ENCODE measurements at places on chromosomes 6 and 20.

GRCh38 chr6:165872311-165872710, 209.3 kb upstream of the PDE10A start:
- no peak for DNase-seq

DNA sequence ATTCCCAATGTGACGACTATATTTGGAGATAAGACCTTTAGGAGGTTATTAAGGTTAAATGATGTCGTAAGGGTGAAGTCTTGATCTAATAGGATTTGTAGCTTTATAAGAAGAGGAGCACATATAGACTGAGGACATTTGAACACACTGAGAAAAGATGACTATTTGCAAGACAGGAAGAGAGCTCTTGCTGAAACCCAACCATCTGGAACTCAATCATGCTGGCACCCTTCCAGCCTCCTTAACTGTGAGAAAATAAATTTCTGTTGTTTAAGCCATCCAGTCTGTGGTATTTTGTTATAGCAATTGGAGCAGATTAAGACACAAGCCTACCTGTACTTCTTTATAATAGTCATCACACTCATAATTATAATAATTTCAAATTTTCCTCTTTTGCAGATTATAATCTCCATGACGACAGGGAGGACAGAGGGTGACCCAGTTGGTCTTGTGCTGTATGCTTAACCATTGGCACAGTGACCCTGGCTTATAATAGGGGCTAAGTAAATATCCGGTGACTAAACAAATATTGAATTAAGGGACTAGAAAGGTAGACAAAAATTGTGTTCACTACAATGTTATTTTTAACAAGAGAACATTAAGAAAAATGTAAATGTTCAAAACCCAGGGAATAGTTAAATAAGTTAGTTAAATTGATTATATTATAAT, 206.4 kb upstream of the HDDC2 start:
- peak; percentile 55 for DNase-seq

- no peak for DNase-seq
Observed at GRCh38 chr6:38191418-38191817, 371.9 kb downstream of the ZFAND3 start.

DNA sequence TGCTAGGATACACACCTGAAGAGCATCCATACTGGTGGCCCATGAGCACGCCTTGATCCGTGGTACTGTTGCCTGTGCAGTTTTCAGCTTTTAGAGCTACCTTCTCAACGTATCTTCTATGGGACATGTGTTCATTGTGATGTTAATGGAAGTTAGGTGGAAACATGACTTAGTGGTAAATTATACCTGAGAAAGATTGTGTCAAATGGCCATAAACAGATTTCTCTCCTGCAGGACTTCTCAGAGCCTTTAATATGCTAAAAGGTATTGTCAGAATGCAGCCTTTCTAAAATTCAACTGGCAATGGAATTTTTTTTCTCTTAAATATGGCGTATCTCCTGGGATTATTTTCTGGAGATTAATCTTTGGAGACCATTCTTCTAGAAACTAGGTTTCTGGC, 148.5 kb downstream of the CDC5L start:
- DNase-seq = no peak

- DNase-seq = peak; percentile 30
Observed at GRCh38 chr6:85866370-85866730, 223.7 kb upstream of the SYNCRIP start.

DNA sequence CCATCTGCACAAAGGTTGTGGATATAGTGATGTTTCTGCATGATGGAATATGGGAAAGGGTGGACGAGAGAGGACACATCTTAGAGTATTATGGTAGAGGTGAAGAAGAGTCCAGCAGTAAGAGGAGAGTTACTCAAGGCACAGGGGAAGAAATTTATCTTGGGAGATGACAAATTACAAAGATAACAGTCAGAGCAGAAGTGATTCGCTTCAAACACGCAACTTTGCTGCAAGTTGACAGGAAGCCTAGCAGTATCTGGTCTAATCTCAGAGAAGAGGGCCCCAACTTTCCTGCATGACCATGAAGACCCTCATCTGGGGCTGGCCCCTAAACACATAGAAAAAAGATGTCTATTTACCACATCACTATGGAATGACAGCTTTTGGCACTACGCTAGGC, 1.2 kb upstream of the CALHM6 start:
- no peak for DNase-seq

DNA sequence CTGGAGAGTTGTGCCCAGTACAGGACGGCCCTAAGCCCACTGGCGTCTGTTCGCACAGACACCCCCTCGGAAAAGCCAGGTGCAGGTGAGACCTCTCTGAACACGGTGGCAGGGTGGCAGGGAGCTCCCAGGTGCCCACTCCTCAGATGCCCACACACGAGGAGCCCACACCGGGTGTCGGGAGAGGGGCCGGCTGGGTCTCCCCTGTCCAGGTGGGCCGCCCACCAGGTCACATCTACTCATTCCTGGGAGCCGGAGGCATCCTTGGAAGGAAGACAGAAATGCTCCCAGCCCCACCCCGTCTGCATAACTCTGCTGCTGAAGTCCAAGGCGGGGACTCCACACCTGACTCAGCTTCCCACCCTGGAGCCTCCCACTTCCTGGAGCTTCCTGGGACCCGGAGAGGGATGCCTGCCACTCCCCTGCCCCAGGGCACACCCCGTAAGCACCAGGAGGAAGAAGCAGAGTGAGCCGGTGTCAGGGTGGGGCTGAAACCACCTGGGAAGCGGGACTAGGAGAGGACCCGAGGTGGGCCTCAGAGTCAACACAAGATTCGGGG, 2.5 kb downstream of the SRMS start:
- no peak for DNase-seq

DNA sequence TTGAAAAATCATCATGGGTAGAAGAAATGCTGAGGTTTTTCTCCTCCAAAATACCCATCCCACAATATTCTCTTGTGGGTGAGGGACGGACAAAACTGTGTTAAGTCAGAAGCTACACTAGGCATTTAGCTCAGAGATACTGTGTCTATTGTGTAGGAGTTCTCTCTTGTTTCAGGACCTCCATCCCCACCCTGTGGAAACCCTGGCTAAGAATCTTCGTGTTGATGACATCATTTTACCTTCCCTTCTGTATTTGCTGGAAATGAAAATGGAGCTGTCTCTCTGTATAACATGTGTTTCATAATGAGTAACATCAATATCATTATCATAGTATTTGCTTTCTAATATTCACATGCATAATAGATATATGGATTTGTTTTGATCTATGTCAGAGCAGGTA, 1193.0 kb upstream of the CITED2 start:
- DNase-seq = peak; percentile 25

DNA sequence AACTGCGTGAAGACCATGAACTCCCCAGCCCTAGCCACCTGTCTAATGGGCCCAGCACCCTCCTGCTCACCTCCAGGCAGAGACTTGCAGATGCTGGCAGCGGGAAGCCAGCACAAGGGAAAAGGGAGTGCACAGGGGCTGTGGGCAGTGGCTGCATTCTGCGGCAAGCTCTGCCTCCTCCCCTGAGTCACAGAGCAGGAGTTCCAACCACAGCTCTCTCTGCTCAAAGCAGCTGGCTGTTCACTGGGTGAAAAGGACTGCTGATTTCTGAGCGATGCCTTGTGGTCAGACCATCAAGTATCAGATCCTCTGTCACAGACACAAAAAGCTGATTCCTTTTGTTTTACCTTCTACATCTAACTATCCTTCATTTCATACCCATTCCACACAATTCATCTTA, 10.5 kb downstream of the NKX2-2 start:
- DNase-seq = no peak

GRCh38 chr6:12504325-12504966, 212.1 kb upstream of the PHACTR1 start:
- DNase-seq = no peak

GRCh38 chr20:1904135-1904534, 8.9 kb downstream of the SIRPA start:
- DNase-seq = no peak

DNA sequence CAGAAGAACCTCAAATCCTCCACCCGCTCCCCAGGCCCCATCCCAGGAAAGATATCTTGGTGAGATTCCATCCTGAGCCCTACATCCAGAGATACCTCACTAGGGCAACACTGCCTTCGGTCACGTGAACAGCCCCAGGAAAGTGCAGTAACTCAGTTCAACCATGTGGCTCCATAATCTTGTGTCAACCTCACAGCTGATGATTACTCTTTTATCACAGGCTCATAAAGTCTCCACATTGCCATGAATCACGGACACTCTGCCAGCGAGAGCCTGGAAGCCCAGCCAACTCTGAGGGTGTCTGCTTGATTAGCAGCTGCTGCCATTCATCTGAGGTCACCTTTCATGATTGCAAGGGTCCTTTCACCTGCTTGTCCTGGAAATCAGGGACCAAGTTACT, 175.8 kb upstream of the LRFN2 start:
- no peak for DNase-seq

DNA sequence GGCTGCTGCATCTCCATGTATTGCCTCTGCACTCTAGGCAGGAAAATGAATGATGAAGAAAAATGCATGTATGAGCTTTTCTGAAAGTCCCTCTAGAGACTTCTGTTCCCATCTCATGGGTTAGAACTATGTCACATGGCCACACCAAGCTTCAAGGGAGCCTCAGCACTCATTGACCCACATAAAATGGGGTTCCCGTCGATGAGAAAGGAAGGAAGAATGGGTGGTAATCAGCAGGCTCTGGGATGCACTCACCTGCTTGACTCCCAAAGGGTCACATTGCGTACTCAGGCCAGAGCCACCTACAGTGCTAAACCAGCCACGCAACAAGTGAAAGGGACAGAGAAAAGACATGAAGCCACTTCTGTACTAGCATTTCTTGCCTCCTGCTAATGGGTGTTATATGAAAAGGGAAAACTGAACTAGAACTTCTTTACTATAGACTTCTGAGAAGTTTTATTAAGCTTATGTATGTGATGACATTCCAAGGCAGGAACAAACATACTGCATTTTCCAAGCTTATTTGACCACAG, 95.8 kb upstream of the GCM1 start:
- DNase-seq = no peak

DNA sequence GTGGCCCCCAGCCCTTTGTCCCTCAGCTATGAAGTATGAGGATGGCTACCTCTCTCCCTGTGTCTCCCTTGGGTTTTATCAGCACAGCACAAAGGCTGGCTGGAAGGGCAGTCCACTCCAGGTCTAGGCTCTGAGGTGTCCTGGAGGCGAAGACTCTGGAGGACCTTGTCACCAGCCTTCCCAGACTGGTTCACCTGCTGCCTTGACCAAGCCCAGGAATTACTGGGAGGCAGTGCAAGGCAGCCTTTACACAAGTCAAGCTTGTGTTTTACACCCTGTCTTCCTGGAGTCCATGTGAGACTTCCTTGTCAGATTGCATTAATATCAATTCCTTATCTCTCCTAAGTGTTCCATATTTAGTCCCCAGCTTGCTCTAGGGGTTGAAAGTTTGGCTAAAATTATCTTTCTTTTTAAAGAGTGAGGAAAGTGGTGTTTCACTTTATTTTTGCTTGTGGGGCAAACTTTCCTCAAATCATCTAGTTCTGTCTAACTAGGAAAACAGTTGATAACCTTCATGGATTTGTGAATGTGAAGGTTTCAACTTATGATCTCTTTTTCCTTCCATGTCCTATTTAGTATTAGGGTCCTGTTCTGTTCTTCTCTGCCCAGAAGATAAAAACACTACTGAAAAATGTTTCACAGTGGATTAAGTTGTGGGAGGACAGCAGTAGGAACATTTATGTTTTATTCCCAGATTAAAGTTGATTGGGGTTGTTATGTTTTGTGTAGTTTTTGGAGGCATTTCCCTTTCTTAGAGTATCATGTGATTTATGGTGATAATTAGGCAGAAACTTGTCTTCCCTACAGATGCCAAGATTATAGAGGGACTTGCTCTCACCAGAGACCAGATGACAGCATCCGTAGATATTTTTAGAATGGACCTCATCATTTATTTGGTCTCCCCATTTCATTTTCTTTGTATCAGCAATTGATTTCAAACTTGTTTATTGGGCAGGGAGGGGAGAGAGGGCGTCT, 114.8 kb downstream of the FOXO3 start:
- peak; percentile 34 for DNase-seq

GRCh38 chr6:35737413-35738211, 780 bp downstream of the ARMC12 start:
- DNase-seq = peak; percentile 90

DNA sequence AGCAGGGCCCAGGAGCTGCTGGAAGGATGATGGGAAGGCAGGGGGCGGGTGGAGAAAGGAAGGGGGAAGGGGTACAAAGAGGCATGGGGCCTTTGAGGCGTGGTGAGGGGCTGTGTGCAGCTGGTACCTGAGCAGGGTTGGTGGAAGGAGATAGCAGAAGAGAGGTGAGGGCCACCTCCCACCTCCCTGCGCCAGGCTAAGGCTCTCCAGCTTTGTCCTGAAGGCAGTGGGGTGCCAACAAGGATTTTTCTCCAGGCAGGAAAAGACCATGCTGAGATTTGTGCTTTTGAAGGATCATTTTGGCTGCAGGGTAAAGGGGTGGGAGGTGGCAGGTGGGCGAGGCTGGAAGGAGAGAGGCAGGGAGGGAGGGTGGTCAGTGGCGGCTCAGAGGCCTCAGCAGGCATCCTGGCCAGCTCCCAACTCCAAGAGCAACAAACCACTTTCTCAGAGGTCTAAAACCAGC, 40.8 kb downstream of the NOL4L start:
- no peak for DNase-seq

DNA sequence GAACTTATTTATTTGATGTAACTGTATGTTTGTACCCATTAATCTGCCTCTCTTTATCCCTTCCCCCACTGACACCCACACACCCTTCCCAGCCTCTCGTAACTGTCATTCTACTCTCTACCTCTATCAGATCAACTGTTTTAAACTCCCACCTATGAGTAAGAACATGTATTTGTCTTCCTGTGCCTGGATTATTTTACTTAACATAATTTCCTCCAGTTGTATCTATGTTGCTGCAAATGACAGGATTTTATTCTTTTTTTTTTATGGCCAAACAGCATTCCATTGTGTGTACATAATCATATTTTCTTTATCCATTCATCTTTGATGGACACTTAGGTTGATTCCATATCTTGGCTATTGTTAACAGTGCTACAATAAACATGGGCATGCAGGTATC, 49.3 kb downstream of the PHACTR2 start:
- no peak for DNase-seq

- DNase-seq = no peak
Observed at GRCh38 chr20:20967564-20968184, 138.5 kb downstream of the LINC00237 start.

DNA sequence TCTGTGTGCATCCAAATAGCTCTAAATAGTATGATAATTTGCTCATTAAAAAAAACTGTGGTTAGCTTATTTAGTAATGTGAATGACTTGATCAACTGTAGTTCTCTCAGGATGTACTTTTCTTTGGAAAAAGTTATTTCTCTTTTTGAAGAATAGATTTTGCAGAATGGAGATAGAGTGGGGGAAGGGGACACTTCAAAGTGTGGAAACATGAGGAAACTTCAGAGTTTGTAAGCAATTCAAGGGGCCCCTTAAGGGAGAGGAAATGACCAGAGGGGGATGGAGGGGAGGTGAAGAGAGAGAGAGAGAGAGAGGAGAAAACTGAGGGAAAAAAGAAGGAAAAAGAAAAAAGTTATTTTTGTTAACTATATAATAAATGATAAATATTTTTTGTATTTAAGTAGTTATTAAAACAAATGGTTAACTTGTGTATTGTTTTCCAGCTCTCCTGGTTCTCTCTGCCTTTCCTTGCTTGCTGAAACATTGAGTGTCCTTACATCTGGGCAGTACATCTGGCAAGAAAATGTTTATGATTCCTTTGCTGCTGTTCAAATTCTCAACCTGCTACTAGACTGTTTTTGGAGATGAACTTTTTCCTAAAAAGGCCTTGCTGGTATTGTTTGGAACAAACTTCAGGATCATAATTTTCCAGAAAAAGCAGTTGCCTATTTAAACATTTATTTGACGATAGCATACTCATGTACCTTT, 497.5 kb upstream of the CITED2 start:
- peak; percentile 30 for DNase-seq

GRCh38 chr6:36576578-36576977, 17.6 kb upstream of the SRSF3 start:
- no peak for DNase-seq

GRCh38 chr6:116446399-116446798, 14.8 kb upstream of the CALHM6 start:
- DNase-seq = no peak

Data from muscle of leg (tissue), 16 donors.